Skin of body (tissue), 3 donors: ENCODE measurements at places on chromosomes 7 and 10.
A peak's percentile ranks its signal among the peaks of the same experiment; 100 is the strongest.

GRCh38 chr7:157543276-157543675 lies 206.5 kb downstream of the DNAJB6 start:
- no peak for DNase-seq

DNA sequence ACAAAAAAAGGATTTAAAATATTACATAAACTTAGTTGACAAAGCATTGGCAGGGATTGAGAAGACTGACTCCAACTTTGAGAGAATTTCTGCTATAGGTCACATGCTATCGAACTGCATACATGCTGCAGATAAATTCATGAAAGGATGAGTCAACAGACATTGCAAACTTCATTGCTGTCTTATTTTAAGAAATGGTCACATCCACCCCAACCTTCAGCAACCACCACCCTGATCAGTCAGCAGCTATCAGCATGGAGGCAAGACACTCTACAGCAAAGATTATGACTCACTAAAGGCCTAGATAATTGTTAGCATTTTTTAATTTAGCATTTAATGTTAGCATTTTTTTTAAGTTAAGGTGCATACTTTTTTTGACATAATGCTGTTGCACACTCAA lies 73.6 kb downstream of the AGK start:
- no peak for DNase-seq

DNA sequence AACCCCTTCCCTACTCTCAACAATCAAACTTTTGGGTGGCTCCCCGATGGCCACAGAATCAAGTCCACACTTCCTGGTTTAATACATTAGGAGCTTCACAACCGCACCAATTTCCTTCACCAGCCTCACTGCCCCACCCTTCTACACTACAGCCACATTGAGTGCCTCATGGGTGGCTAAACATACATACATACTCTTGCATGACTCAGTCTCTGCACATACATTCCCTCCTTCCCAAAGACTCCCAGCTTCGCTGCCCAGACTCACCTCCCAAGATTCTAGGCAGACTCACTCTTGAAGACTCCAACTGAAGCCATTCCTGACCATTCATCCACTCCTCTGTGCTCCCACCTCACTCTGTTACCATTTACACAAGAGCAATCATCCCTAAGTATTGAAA lies 15.9 kb downstream of the VPS41 start:
- DNase-seq: no peak

DNA sequence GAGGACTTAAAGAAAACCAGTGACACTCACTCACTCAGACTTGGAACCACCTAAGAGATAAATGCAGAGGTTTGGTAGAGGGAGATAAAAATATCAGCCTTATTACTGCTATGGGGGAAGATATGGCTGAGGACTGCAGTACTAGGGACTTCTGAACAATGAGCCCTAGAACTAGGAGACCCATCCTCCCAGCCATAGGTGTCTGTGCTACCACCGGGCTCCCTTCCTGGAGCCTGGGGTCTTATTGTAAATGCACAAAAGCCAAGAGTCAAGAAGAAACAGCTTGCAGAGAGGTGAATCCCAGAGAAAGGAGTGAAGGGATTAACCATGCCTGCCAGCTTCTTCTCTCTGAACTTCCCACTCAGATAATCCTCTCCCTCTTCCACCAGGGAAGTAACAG lies 108.3 kb upstream of the AKR1E2 start:
- no peak for DNase-seq

DNA sequence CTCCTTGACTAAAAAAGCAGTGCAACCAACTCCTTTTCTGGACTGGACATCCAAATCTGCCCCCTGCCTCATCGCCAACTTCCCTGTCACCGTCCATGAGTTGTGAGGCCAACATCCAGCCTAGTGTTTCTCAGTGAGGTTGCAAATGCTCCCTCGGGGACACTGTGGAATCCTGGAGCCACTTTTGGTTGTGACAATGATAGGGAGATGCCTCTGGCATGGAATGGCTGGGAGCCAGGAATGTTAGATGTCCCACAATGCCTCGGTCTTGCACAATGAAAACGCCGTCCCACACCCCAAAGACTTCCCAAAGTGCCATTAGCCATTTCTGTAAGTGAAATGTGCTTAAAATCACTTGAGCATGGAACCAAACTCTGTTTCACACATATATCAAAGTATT lies 105.2 kb downstream of the OSBPL3 start:
- no peak for DNase-seq

GRCh38 chr7:56157238-56157790 lies 41.1 kb upstream of the NUPR2 start:
- DNase-seq: no peak

- DNase-seq: no peak
These were observed 863.8 kb upstream of the ZWINT start for GRCh38 chr10:57224811-57225210.

GRCh38 chr7:138514044-138514443 lies 54.0 kb downstream of the TRIM24 start:
- DNase-seq: no peak

DNA sequence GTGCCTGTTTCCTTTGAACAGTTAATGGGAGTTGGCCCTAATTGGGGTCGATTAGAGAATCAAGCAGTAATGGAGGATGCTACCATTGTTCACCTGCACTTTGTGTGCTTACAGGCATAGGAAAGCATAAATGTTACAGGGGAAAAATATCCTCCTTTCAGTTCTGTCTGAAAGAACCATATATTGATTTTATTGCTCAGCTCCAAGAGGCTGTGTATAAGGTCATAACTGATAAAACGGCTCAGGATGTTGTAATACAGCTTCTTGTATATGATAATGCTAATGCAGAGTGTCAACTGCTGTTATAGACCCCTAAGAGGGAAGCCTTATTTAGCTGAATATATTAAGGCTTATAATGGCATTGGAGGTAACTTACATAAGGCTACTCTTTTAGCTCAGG lies 32.9 kb upstream of the AKR1C2 start:
- DNase-seq: no peak

DNA sequence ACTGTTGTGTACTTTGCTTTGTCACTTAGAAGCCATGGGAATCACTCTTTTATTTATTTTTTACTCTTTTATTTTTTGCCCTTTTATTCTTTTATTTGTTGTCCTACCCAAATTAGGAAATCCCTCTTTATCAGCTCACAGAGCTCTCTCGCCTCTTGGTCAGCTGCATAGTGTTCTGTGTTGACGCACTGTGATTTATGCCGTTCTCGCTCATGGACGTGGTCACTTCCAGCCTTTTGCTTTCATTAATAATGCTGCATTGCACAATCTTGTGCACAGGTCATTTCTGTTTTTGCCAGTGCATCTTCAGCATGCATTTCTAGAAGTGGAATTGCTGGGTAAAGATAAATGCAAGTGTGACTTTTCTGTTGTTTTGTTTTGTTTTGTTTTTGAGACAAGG lies 42.3 kb downstream of the FBH1 start:
- DNase-seq: no peak

GRCh38 chr7:152120210-152120609 lies 94.7 kb downstream of the GALNT11 start:
- no peak for DNase-seq

- no peak for DNase-seq
These were observed 204.1 kb upstream of the LYZL1 start for GRCh38 chr10:29084681-29085307.

DNA sequence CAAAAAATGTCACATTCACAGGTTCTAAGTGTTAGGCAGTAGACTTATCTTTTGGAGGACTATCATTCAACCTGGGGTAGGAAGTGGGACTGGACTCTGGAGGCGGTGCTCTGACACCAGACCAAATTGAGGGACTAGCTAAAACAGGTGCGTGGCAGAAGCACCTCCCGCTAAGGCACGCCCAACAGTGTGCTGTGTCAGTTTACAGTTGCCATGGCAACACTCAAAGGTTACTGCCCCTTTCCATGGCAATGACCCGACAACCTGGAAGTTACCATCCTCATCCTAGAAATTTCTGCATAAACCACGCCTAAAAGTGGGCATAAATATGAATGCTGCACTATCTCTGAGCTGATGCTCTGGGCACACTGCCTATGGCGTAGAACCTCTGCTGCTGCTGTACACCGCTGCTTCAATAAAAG lies 14.0 kb upstream of the BLNK start:
- no peak for DNase-seq

DNA sequence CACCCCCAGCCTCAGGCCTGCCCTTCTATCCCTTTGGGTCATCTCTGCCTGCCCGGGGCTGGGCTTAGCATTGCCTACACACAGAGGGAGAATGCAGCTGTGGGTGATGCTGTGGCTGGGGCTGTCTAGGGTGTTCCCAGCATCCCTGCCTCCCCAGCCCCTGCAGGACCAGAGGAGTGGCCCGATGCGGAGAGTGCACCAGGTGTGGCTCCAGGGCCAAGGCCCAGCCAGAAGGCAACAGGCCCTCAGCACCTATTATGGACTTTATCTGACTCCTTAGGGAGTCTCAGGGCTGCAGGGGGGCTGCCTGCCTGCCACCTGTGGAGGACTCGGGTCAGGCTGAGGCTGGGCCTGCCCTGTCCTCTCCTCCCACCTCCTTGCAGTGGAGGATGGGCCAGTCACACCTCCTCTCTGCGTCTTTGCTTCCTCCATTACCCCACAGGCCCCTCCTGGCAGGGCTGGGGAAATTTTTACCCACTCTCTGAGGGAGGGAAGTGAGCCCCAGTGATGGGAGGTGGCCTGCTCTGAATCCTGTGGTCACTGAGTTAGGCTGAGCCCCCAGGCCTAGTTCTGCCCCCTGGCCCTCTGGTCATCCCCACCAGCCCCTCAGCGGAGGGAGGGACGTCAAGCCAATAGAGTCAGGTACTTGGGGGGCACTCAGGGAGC lies 92.9 kb upstream of the PCBD1 start:
- no peak for DNase-seq

- no peak for DNase-seq
These were observed 618.6 kb upstream of the CNTNAP2 start for GRCh38 chr7:145497911-145498525.

DNA sequence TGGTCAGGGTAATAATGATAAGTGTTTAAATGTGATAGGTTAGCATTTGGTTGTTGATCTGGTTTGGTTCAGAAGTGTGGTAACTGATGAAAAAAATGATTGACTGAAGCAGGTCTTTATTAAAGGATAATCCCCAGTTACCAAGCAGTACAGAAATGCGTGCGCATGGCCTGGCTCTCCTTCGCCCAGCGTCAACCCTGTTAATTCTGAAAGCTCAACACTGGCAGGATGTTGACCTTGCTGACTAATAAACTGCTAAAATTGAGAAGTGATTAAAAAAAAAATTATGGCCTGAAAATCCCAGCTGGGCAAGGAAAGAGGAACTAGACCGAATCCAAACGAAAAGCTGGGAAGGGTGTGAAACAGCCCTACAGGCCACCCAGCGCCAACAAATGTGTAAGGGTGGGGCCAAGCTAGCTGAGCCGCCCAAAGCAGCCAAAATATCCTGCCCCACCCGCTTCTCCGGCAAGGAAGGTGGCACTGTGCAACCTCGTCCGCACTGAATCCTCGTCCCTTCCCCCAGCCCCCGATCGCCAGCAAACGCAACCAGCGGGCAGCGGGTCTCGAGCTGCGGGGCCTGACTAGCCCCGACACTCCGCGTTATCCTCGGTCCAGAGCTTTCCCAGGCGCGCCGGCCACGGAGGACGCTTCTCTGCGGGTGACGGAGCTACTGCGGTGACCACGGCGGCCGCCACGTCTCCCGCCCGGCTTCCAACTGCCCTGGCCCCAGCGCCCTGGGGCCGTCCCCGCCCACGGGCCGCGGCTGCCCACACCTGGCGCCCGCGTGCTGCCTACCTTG lies 561 bp downstream of the SHTN1 start:
- no peak for DNase-seq

- DNase-seq: no peak
These were observed 20.8 kb upstream of the SEPTIN7 start for GRCh38 chr7:35780070-35780469.

- DNase-seq: no peak
These were observed 83.8 kb downstream of the DLG5 start for GRCh38 chr10:77842652-77843212.

- DNase-seq: peak; percentile 89
These were observed 169.2 kb downstream of the SEMA3A start for GRCh38 chr7:84025332-84025927.

GRCh38 chr7:80184693-80185092 lies 50.1 kb downstream of the GNAI1 start:
- no peak for DNase-seq

- DNase-seq: no peak
These were observed 189.5 kb downstream of the ARHGAP12 start for GRCh38 chr10:31739146-31739545.

DNA sequence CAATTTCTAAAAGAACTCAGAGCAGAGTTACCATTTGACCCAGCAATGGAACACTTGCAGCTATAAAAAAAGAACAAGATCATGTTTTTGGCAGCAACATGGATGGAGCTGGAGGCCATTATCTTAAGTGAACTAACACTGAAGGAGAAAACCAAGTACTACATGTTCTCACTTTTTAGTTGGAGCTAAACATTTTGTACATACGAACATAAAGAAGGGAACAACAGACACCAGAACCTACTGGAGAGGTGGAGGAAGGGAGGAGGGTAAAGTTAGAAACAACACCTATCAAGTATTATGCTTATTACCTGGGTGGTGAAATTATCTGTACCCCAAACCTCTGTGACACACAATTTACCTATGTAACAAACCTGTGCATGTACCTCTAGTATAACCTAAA lies 329.5 kb downstream of the ATRNL1 start:
- no peak for DNase-seq

DNA sequence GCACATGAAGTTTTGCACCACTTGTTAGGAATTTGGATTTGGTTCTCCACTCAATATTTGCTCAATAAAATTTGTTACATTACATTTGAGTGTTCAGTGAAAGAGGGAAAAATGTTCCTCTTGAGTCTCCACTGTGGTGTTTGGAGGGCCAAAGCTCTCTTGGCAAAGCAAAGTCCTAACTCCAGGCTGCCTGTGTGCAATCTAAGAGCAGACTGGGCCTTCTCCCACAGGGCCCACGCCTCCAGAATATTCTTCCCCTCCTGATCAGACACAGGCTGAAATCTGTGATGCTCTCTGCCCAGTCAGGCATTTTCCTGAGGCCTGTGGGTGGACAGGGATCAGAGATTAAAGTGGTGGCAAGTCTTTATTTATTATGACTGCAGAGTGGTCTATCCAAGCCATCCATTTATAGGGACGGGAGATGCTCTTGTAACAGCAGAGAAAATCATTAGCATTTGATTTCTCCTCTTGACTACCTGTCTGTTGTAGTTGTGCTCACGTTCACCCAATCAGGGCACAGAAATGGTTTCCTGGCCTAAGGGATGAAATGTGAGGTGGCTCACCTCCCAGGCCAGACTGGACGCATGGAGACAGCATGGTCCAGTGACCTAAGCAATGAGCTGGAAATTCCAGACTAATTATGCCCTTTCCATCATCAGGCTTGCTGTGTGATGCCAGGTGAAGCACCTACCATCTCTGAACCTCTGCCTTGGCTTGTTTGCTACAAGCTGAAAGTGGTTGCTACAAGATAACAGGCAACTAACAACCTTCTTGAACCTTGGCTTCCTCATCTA lies 147.1 kb upstream of the NRBF2 start:
- DNase-seq: no peak

DNA sequence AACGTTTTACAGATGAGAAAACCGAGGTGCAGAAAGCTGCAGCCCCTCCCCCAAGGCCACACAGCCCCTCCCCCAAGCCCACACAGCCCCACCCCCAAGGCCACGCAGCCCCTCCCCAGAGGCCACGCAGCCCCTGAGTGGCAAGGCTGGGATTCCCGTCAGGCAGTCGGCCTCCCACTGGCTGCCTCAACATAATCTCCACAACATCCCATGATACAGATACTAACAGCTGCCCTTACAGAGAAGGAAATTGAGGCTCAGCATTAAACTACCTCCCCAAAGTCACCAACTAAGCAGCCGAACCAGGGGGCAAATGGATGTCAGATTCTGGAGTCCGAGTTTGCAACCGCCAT lies 15.9 kb downstream of the SH3PXD2A start:
- DNase-seq: no peak

- DNase-seq: no peak
These were observed 8.8 kb upstream of the AZGP1 start for GRCh38 chr7:99984593-99984992.

- DNase-seq: no peak
These were observed 931.5 kb downstream of the TYW1 start for GRCh38 chr7:67928141-67928540.
